Germinal center (tissue), 1 donor: ENCODE measurements at places on chromosomes 16 and 17.

DNA sequence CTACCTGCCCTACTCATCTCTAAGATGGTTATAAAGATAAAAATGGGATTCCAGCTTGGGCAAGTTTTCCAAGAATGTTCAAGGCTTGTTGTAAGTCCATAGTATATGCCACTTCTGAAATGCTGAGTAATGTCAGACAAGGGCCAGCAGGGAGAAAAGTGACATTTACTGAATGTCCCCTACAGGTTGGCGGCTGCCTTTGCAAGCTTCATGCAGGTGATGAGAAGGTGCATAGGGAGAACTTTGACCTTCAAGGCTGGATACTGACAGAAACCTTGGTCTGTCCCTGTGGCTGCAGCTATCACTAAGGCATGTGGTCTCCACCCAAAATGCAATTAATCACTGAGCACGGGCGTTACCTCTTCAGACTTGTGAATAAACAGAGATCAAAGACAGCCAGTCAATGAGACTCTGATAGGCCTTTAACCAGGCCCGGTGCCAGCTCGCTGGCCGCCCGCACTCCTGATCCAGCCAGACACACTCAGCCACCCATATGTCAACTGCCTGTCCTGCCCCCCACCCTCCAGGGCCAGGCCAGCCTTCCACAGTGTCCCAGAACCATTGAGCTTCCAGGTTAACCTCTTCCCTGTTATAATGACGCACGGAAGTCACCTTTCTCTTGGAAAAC, 26.8 kb upstream of the AXIN2 start:
- DNase-seq = no peak

GRCh38 chr17:22267019-22267418, 574.7 kb downstream of the KCNJ18 start:
- DNase-seq = no peak

- DNase-seq = no peak
These were observed 44.0 kb downstream of the ZNF276 start for GRCh38 chr16:89765292-89765830.

GRCh38 chr16:24723663-24724062, 5.8 kb upstream of the TNRC6A start:
- DNase-seq = no peak

DNA sequence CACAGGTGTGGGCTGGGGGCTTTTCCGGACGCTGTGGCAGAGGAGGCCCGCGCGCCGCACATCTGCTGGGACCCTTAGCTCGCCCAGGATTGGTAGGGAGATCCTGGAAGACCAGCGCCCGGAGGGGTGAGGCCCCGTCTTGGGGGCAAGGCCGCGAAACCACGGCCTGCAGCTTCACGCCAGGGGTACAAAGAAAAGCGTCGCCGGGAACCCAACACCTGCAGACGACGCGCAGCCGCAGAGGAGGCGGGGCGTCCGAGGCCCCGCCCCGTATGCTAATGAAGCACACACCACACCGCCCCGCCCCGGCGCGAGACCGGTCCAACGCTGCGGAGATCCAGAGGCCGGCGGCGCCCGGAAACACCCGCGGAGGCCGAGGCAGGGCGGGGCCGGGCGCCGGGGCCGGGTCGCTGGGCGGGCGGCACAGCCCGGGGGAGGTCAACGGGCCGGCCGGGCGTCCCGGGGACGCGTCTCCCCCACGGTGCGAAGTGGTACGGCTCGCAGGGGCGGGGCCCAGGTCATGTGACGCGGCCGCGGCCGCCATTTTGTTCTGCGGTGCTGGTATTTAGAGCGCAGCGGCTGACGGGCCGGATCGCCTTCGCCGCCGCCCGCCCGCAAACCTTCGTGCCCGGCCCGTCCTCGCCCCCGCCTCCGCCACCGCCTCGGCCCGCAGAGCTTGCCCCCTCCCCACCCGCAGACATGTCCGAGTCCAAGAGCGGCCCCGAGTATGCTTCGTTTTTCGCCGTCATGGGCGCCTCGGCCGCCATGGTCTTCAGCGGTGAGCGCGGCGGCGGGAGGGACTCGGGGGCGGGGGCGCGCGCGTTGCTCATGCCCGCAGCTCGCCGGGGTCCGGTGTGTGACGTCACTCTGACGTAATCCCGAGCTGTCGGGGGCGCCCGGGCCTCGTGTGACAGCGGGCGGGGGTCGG, at the start of gene ATP6V0C:
ATP6V0C (plus strand) TSS at position 548 of the 928 bp plus-strand sequence; CDS start at position 700, 152 bp downstream.
- DNase-seq = peak; percentile 96

DNA sequence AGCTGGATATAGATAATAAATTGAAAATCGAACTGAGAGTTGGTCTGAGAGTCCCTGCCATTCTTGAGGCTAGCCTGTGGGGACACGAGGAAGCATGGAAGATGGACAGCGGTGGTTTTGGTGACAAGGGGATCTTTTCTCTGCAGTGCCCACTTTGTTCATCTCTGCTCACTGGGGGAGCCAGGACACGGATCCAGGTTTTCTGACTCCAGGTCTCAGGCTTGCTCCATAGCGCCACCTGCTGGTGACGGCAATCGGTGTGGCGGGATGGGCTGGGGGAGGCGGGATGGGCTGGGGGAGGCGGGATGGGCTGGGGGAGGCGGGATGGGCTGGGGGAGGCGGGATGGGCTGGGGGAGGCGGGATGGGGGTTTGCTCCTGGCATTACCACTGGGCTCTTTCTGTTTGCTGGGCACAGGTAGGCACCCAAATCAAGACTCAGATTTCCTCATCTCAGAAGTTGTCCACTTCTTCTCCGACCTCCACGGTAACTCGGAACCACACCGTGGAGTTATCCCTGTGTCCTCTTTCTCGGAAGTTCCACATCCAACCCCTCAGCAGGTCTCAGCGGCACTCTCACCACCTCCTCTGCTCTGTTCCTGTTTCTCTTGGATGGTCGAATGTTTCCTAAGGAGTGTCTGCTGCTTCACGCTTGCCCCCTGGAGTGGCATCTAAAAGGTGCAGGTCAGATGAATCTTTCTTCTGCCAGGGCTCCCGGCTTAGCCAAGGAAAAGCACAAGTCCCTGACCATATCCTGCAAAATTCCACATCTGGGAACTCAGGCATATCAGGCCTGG, 142.4 kb downstream of the CYLD start:
- peak; percentile 38 for DNase-seq

GRCh38 chr17:83132251-83133081, 53.1 kb downstream of the METRNL start:
- DNase-seq = no peak

GRCh38 chr16:3091551-3091950, 7.5 kb downstream of the ZSCAN10 start:
- no peak for DNase-seq

- no peak for DNase-seq
These were observed 10.5 kb upstream of the METRNL start for GRCh38 chr17:83068641-83069570.

- no peak for DNase-seq
These were observed 3.2 kb downstream of the CD7 start for GRCh38 chr17:82314012-82314726.

DNA sequence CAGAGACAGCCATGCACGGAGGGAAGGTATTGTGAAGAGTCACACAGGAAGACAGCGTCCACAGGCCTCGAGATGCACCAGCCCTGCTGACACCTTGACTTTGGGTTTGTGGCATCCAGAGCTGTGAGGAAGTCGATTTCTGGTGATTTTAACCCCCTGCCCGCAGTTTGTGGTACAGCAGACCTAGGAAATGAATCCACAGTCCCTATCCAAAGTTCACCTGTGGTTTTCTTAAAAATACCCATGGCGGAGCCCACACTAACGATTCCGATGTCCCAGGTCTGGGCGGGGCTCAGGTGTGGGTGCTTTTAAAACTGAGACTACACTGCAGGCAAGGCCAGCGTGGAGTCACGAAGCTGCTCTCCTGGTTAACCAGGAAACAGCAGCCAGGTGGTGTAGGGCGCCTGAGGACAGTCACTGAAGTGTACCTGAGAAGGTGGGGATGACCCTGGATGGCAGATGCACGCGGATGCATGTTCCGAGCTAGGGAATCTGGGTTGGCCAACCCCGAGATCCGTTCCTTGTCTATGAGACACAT, 14.4 kb upstream of the MEAK7 start:
- DNase-seq = no peak

GRCh38 chr16:88651276-88651988, 579 bp upstream of the CYBA start:
- peak; percentile 87 for DNase-seq
